ENCODE measurements at places on chromosomes 3 and 15. TPM values are rescaled to one million over a fixed set of nuclear protein-coding genes. Genes with fewer than 3 reads are reported as not detected.
A peak's percentile ranks its signal among the peaks of the same experiment; 100 is the strongest.

Gene TRPM1
- total RNA-seq, result not detected

Gene GOLGA6L7
- not detected for total RNA-seq

Gene CYP1A1
- total RNA-seq, result 1.3 TPM

Gene IRAK2
- 8.6 TPM for total RNA-seq

Gene UACA
- total RNA-seq, result 0.56 TPM

Gene ARRDC4
- total RNA-seq, result 2.0 TPM

DNA sequence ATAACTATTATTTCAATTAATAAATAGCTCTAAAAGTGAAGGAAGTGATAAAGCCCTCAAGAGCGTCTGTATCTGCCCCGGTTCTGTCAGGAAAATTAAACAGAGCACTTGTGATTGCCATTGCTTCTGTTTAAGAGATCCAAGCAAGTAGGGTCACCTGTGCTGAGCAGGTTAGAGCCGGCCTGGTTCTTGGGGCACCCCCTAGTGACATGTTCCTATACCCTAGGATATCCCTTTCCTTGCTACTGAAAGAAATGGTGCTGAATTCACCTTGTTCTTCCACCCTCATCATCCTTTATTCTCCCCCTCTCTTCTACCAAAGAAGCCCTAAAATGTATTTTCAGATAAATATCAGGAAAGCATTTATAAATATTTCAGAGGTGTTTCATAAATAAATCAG lies 323.5 kb downstream of the RORA start:
- no peaks in the 10 kb centered on the region for H3K27me3 ChIP-seq
- H3K4me1 ChIP-seq, result no peaks in the 10 kb centered on the region
- H3K36me3 ChIP-seq, result no peaks in the 10 kb centered on the region
- DNase-seq, result no peak
- H3K27ac ChIP-seq, result no peak overlapping the region
- H3K4me3 ChIP-seq, result no peak overlapping the region

DNA sequence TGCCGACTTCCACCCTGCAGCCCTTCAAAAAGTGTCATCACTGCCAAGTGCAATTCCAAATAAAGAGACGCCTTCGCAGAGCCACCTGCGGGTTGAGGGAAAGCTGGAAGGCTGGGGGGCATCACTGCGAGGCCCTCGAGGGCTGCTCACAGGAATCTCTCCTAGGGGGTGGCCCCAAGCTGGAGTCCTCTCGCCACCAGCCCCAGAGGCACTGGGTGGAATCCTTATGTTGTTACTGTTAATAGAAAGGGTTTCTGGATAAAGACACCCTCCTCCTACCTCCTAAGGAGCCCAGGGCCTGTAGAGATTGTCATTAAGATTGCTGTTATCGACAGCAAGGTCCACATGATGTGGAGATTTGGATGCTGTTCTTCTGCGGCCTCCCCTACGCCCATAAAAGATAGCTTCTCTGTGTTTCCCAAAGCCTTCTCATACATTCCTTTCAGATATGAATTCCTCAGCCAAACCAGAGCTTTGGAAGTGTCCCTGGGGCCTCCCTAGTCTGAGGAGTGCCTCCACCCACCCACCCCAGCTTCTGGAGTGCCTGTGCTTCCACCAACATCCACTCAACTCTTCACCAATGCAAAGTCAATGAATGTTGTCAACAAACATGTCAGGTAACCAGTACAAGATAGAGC lies 512.7 kb downstream of the SHQ1 start:
- H3K36me3 ChIP-seq, result no peaks in the 10 kb centered on the region
- H3K27ac ChIP-seq, result no peak overlapping the region
- peaks cover 1% of the 10 kb centered on the region for H3K4me1 ChIP-seq
- H3K27me3 ChIP-seq, result peaks cover 10% of the 10 kb centered on the region
- DNase-seq, result no peak

- H3K4me1 ChIP-seq, result no peaks in the 10 kb centered on the region
- peaks cover 9% of the 10 kb centered on the region for H3K27me3 ChIP-seq
- H3K27ac ChIP-seq, result no peak overlapping the region
- H3K36me3 ChIP-seq, result no peaks in the 10 kb centered on the region
- no peak for DNase-seq
Observed at GRCh38 chr15:89551550-89551949, 23.7 kb upstream of the TICRR start.

GRCh38 chr15:45287390-45287956 lies 35.4 kb downstream of the SLC28A2 start:
- no peak for DNase-seq
- H3K27ac ChIP-seq, result no peak overlapping the region
- H3K4me1 ChIP-seq, result no peaks in the 10 kb centered on the region
- no peak overlapping the region for H3K4me3 ChIP-seq
- peaks cover 14% of the 10 kb centered on the region for H3K27me3 ChIP-seq
- H3K36me3 ChIP-seq, result no peaks in the 10 kb centered on the region

DNA sequence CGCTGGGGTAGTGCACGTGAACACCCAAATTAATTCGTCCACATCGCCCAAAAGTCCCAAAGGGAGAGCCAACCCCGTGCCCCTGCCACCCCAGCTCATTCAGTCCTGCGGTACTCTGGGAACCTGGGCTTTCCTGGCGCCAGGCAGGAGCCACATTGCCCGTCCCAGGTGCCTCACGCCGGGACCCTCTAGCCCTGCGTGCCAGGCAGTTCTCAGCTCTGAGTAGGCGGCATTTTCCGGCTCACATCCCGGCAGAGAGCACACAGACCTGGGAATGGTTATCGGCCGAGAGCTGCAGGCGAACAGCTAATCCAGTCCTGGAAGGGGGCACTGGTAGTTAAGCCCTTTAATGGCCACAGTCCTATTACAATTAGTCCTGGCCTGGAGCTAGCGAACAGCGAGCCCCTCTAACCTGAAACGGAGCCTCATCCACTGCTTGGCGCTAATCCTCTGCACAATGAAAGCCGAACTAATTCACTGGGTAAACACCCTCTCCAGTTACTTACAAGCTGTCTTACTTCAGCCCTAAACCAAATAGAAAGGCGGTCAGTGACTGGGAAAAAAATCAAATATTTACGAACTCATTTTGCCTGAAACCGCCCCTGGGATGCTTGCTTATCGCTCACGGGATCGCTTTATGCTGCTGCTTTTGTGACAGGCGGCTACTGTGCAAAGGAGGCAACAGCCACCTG lies 254.6 kb upstream of the SOX14 start:
- no peaks in the 10 kb centered on the region for H3K36me3 ChIP-seq
- no peak overlapping the region for H3K27ac ChIP-seq
- no peak for DNase-seq

DNA sequence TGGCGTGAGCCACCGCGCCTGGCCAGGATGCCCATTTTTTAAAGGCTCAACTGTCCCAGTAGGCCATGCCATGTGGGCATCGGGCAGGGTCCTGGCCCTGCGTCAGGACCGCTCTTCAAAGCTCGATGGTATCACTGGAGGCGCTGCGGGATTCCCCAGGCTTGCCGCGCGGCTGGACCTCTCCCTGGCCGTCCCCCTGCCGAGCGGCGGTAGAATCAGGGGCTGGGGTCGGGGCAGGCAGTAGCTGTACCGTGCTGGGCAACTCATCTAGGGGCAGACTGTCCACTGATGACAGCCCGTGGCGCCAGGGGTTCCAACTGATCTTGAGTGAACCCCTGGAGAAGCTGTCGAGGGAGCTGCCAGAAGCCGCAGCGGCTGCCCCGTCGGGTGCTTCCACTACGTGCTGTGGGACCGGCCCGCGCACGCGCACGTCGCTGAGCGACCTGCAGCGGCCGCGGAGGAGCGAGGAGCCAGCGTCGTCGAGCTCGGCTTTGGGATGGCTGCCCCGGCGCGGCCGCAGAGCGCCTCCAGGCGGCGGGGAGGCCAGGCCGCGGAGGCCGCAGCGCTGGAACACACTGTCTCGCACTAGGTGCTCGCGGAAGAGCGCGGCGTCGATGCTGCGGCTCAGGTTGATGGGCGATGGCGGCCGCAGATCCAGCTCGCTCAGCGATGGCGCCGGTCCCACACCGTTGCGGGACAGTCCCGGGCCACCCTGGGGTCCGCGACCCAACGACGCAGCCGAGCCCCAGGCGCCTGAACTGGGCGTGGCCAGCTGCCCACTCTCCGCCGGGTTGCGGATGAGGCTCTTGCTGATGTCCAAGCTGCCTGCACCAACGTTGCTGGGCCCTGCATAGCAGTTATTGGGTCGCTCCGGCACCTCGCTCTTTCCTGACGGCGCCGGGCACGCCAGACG lies 5.8 kb downstream of the PRRT3 start:
- H3K27ac ChIP-seq, result peak overlapping the region; percentile 79
- peaks cover 11% of the 10 kb centered on the region for H3K4me1 ChIP-seq
- H3K27me3 ChIP-seq, result no peaks in the 10 kb centered on the region
- peaks cover 19% of the 10 kb centered on the region for H3K36me3 ChIP-seq

- H3K36me3 ChIP-seq, result no peaks in the 10 kb centered on the region
- H3K27me3 ChIP-seq, result peaks cover 7% of the 10 kb centered on the region
- DNase-seq, result no peak
- no peaks in the 10 kb centered on the region for H3K4me1 ChIP-seq
- H3K4me3 ChIP-seq, result no peak overlapping the region
Observed at GRCh38 chr3:125684199-125684598, 88.9 kb upstream of the OSBPL11 start.

- DNase-seq, result no peak
- H3K27me3 ChIP-seq, result peaks cover 23% of the 10 kb centered on the region
- no peak overlapping the region for H3K4me3 ChIP-seq
- H3K36me3 ChIP-seq, result no peaks in the 10 kb centered on the region
Observed at GRCh38 chr15:62306851-62307504, 141.9 kb upstream of the C2CD4B start.

- H3K27me3 ChIP-seq, result no peaks in the 10 kb centered on the region
- H3K4me3 ChIP-seq, result no peak overlapping the region
- peaks cover 20% of the 10 kb centered on the region for H3K4me1 ChIP-seq
Observed at GRCh38 chr15:75034615-75035014, 11.2 kb downstream of the PPCDC start.

DNA sequence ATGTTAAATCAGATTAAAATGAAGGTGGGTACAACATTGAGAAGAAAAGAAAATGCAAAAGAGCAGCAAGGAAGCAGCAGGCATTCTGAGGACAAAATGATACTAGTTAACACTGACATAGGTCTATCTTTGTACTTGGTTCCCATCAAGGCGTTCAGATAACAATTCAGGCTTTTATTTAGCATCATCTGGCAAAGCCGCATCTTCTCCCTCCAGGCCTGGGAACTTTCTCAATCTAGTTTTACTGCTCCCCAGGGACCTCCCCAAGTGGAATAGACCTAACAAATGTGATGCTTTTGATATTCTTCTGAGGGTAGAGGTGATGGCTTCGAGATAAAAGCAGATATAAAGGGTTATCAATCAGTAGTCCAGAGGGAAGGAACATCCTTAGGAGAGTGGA lies 130.6 kb downstream of the C3orf38 start:
- H3K4me3 ChIP-seq, result no peak overlapping the region
- H3K36me3 ChIP-seq, result no peaks in the 10 kb centered on the region
- H3K27me3 ChIP-seq, result no peaks in the 10 kb centered on the region
- H3K4me1 ChIP-seq, result no peaks in the 10 kb centered on the region

DNA sequence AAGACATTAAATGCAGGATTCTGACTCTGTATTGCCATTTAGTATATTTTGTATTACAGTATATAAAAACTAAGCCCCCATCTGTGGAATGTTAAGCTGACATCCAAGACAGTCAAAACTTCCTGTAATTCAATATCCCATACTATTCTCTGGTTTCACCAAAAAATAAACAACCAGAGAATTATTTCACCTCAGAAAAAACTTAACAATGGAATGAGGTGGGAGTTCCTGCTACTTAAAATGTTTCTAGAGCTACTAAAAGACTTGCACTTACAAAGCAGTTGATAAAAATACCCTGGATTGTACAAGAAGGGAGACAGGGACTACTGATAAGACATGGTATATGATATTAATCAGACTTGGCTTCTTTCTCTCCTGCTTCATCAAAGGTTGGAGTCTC lies 8.3 kb downstream of the ARL13B start:
- H3K4me3 ChIP-seq, result no peak overlapping the region
- DNase-seq, result no peak
- H3K27ac ChIP-seq, result no peak overlapping the region
- H3K4me1 ChIP-seq, result no peaks in the 10 kb centered on the region
- H3K36me3 ChIP-seq, result no peaks in the 10 kb centered on the region

DNA sequence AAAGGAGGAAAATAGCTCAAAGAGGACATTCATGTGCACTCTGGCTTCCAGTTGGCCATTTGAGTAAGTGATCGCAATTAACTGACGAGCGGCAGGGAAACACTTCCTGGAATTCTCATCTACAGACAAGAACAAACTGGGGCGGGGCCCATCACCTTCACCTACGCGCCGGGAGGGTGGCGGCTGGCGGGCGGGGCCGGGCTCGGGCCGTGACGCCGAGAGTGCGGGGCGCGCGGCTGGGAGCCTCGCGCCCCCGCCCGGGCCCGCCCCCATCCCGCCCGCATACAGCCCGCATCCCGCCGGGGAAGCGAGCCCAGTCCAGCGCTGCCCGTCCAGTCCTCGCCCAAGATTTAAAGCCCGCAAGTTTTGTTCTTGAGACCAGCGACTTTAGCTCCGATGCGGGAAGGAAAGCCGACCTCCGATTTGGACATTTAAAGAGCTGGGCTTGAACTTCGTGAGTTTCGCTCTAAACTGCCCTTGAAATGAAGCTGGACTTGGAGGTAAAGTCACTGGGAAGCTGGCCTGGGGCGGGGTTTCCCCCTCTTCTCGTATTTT lies at the start of gene B3GNT5:
Gene B3GNT5, plus strand, starts transcription at position 281 of the 555 bp plus-strand sequence. CDS start 16,546 bp downstream, outside the sequence.
- no peak for DNase-seq
- no peak within 1 kb of the TSS for H3K27ac ChIP-seq
- H3K4me3 ChIP-seq, result peak within 1 kb of the TSS; percentile 78
- peaks cover 40% of the 10 kb centered on the region for H3K27me3 ChIP-seq

DNA sequence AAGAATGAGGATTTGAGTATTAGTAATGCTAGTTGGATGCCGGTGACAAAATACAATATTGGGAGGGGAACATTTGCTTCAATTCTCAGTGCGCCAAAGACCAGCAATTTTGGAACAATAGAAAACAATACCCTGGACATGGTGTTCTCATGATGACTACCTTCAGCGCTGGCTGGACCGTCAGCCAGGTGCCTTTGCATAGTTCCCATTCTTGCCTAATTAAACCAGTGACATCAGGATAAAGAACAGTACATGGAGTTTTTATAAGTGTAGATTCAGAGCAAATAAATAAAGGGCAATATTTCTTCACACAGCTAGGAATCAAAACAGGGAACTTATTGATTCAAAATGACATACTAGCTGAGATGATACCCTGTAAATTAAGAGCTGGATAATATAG lies 404.8 kb upstream of the RORA start:
- no peak for DNase-seq
- H3K4me3 ChIP-seq, result no peak overlapping the region
- H3K4me1 ChIP-seq, result no peaks in the 10 kb centered on the region
- H3K36me3 ChIP-seq, result no peaks in the 10 kb centered on the region
- no peak overlapping the region for H3K27ac ChIP-seq
- peaks cover 5% of the 10 kb centered on the region for H3K27me3 ChIP-seq

DNA sequence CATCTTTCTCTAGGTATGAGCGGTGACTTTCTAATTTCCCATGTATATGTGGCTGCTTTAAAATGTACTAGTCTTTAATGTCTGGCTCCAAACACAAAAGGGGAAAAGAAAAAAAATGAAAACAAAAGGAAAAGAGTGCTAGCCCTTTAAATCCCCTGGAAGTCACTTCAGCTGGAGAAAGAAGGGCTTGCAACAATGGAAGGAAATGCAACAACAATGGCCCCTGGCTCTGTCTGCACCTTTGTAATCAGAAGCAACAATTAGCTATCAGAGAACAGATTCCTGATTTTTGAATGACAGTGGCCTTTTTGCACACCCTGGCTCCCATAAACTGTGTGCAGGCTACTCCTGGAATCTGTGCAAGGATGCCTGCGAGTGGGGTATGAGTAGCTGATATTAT lies 591.2 kb downstream of the FHIT start:
- H3K4me3 ChIP-seq, result no peak overlapping the region
- H3K36me3 ChIP-seq, result no peaks in the 10 kb centered on the region
- DNase-seq, result no peak
- no peak overlapping the region for H3K27ac ChIP-seq
- H3K27me3 ChIP-seq, result no peaks in the 10 kb centered on the region
- H3K4me1 ChIP-seq, result no peaks in the 10 kb centered on the region
